ENCODE measurements at places on chromosomes 5 and 9.

- no peak for DNase-seq
Measured at GRCh38 chr5:138458384-138458783, 6.9 kb upstream of the EGR1 start.

DNA sequence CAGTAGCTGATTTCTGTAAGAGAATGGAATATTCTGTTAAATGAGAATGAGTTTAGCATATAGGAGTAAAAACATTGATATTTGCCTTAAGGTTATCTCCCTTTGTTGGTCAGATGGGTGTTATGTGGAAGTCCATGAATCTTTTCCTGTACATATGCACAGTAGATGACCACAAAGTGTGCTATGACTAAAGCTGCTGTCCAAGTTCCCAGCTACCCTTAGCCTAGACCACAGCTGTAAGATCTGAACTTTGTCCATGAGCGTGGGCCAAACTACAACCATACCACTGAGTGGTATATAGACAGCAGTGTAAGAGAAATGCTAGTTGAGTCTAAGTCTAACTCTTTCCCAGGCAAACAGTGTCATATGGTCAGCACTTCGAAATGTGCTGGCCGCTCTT is 48.8 kb downstream of the CD180 start:
- no peak for DNase-seq

DNA sequence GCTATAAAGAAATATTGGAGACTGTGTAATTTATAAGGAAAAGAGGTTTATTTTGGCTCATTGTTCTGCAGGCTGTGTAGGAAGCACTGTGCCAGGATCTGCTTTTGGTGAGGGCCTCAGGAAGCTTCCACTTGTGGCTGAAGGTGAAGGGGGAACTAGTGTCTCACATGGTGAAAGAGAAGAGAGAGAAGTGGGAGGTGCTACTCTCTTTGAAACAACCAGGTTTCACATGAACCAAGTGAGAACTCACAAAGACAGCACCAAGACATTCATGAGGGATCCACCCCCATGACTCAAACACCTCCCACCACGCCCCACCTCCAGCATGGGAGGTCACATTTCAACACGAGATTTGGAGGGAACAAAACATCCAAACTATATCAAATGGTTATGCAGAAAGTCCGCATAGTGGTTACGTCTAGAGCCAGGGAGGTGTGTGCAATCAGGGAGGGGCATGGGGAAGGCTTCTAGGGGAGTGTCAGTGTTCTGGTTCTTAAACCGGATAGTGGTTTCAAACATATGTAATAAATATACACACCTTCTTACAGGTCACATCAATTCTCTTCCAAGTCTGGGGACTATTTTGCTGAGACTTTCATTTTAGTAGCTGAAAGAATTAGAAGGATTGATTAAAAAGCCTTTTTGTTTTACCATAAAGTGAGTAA is 113.0 kb downstream of the TRIO start:
- DNase-seq = no peak

GRCh38 chr5:37575541-37576489 is 196.7 kb downstream of the WDR70 start:
- DNase-seq = no peak

DNA sequence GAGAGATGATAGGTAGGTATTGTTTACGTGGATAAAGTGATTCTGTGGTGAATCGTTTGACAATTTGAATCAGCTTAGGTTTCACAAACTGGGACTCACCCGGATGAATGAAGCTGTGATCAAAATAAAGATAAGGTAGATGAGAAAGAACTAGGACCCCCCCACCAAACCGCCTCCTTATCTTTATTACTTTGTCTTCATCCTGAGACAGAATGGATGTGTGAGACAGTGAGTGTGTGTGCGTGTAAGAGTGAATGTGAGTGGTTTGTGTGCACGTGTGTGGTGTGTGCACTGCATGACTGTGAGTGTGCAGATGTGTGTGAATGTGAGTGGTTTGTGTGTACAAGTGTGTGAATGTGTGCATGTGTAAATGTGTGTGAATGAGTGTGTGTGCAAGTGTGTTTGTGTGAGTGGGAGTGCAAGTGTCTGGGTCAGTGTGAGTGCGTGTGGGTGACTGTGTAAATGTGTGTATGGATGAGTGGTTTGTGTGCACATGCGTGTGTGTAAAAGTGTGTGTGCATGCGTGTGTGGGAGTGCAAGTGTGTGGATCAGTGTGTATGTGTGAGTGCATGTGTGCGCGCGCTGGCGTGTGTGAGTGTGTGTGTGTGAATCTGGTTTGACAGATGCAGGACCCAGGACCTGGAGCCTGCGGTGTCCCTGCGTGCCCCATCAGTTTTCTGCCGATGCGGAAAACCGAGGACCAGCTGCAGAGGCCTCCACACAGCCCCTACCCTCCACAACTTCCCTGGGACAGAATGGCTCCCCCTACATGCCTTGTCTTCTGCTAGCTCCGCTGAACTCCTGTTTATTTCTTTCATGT is 11.4 kb upstream of the ENG start:
- no peak for DNase-seq

DNA sequence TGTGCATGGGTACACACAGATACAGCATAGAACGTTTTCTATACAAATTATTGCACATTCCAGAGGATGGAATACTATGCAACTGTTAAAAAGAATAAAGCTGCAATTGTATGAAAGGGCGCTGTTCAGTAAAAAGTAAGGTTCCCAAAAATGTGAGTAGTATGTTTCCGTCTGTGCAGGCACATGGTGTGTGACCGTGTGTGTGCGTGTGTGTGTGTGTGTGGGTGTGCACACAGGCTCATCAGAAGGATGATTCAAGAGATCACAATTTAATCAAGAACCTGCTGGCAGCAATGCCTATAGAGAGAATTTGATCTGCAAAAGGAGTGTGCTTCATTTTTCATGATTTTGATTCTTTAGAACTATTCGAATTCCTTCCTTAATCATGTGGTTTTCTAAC is 76.3 kb downstream of the SEMA4D start:
- no peak for DNase-seq

GRCh38 chr9:83304686-83305085 is 233.5 kb downstream of the FRMD3 start:
- peak; percentile 53 for DNase-seq

DNA sequence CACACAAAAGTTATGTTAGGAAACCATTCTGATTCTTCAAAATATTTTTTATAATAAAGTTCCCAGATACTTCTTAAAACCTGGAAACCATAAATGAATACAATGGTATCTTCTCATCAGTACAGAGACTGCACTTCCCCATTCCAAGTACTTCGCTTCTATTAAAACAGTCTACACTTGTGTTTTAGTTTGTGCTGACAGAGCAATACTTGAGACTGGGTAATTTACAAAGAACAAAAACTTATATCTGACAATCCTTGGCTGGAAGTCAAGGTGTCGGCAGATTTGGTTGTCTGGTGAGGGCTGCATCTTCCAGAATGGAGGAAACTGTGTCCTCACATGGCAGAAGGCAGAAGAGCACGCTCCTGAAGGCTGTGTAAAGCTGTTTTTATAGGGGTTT is 70.1 kb downstream of the RFX3 start:
- DNase-seq = no peak

- DNase-seq = no peak
Measured at GRCh38 chr5:35622974-35623373, 5.3 kb downstream of the SPEF2 start.

- peak; percentile 46 for DNase-seq
Measured at GRCh38 chr9:35736201-35736633, 3.8 kb downstream of the CREB3 start.

- DNase-seq = no peak
Measured at GRCh38 chr9:33620738-33621439, 96.8 kb downstream of the ANKRD18B start.

DNA sequence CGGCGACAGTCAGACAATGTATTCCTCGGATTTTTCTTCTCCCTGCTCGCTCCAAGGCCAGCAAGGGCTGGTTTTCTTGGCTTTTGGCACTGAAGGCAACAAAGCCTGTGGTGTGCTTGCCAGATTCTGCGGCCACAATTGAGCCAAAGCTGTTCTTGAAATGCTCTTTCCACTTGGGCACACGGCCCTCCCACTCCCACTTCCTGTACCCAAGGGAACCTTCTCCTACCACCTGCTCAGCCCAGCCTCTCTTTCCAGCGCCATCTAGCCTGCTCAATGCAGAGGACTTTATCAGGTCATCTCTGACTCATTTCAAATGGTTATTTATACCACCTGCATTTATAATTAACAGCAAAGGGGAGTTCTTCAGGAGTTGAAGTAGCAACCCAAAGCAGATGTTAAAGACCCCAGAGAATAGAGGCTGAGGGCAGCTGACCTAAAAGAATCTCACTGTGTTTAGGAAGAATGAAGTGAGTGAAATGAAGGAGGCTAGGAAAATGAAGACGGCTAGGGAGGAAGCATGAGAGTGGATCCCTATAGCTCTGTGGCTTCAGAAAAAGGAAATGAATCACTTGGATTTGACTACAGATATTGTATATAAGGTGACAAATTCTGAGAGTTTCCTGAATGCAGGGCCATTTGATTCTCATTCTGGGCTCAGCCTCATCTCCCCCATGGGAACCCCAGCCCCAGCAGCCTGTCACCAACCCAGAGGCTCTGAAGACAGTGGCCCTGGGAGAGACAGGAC is 439.0 kb downstream of the ENC1 start:
- no peak for DNase-seq

- no peak for DNase-seq
Measured at GRCh38 chr9:70525519-70525918, 111.1 kb upstream of the KLF9 start.

DNA sequence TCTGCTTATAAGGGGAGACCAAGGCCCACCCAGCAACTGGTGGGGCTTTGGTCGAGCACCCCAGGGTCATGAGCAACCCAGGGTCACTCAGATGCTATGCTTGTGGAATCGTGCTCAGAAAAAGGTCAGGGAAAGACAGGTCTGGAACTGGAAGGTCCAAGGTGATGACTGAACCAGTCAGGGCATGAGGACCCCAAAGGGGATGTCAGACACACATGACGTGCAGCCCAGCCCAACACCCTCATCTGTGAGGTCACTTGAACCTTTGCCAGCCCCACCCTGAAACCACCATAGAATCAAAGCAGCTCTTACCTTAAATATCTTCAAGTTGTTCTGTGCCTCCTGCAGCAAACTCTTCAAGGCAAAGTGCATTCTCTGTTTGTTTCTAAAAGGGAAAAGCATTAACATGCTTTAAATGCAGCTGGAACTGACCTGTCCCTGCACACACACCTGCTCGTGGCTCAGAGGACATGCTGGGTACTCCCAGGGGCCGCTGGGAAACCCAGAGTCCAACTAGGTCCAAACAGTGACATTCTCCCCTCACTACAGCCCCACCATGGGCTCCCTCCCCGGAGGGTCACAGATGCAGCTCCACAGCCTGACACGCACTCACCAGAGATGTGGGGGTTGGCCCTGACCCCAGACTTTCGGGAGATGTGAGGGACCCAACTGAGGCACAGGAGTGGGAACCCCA is 29.4 kb downstream of the IPPK start:
- no peak for DNase-seq

GRCh38 chr5:171585981-171586380 is 166.5 kb downstream of the FGF18 start:
- no peak for DNase-seq

- DNase-seq = no peak
Measured at GRCh38 chr5:14545862-14546261, 35.7 kb upstream of the OTULINL start.

- no peak for DNase-seq
Measured at GRCh38 chr5:96675882-96676281, 13.7 kb downstream of the CAST start.

DNA sequence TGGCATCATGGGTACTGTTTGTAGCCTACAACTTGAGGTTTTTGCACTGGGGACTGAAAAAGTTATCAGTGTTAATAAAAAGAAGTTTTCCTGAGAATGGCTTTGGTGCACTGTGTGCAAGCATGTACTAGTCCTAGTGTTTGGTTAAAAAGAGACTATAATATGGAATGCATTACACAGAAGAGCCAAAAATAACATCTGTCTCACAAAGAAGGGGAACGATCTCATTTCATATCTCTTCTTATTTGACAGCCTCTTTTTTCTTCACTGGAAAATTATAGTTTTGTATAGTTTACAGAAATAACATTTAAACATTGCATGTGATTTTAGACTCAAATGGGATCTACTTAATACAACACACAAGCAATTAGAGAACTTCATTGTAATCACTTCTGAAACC is 127.0 kb upstream of the GDNF start:
- DNase-seq = no peak

DNA sequence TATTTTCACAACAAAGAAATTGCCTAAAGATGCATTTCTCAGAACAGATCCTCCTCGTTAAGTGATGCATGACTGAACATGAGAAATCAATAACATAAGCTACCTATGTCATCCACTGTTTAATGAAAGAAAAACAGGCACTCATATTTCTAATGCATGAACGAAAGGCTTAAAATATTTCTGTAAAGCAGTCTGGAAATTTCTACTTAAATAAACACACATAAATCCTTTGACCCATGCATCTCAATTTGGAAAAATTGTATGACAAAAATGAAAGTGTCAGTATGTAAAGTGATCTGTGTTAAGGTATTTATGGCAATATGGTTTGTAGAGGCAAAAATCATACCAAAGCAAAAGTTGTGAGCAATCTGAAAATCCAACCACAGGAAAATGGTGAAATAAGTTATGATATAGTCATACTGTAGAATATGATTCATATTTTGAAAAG is 399.2 kb upstream of the GRAMD2B start:
- no peak for DNase-seq

DNA sequence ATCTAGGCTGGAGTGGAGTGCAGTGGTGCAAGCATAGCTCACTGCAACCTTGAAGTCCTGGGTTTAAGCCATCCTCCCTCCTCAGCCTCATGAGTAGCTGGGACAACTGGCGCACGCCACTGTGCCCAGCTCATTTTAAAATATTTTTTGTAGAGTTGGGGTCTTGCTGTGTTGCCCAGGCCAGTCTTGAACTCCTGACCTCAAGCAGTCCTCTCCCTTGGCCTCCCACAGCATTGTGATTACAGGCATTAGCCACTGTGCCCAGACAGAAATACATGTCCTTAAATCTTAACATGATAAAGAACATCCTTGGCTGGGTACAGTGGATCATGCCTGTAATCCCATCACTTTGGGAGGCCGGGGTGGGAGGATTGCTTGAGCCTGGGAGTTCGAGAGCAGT is 6.7 kb downstream of the ZNF483 start:
- DNase-seq = no peak

DNA sequence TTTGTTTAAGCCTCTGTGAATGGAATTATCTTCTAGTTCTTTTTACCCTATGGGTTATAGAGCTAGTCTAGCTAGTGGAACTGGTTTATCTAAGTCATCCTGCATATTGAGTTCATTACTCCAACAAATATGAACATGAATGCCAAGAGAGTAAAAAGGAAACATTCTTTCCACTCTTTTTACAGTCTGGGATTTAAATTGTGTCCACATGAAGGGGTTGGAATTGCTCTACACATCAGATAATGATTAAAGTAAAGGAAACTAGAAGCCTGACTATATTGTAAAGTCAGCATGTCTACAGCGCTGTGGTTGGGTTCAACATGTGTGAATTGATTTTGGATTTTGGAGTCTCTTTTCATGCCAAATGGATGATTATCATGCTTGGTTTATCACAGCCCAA is 173.1 kb downstream of the CCDC171 start:
- no peak for DNase-seq

GRCh38 chr5:76704131-76704663 is 11.7 kb upstream of the F2R start:
- no peak for DNase-seq

GRCh38 chr5:27241564-27242257 is 203.3 kb upstream of the CDH9 start:
- no peak for DNase-seq

GRCh38 chr9:31259824-31260223 is 1124.6 kb upstream of the ACO1 start:
- no peak for DNase-seq
